Stimulated activated CD4-positive, alpha-beta T cell treated with anti-CD3 and anti-CD28 coated beads, Interleukin-4, amount 100 ng/mL, for 4 hours (primary cell): ENCODE measurements at places on chromosomes 4 and X.
A peak's percentile ranks its signal among the peaks of the same experiment; 100 is the strongest.

DNA sequence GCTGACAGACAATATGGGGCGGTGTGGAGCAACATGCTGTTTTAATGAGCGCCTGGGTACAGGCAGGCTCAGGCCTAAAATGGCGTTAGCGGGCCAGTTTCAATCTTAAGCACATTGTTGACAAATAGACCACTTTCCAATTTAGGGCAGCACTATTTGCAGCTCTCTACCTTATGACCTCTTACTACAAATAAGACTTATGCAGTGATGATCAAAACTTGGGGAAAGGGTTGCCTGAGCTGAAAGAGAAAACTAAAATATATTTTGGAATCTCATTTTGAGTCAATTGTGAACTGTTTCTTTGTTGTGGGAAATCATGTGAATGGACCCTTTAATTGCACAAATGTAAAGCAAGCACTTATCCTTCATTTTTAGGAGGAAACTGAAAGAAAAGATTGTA lies 25.5 kb upstream of the GPAT3 start:
- DNase-seq: no peak

- DNase-seq: peak; percentile 1
Observed at GRCh38 chrX:101595739-101596419, 21.9 kb downstream of the ARMCX6 start.

- DNase-seq: no peak
Observed at GRCh38 chrX:119529345-119530276, 35.6 kb downstream of the STEEP1 start.

DNA sequence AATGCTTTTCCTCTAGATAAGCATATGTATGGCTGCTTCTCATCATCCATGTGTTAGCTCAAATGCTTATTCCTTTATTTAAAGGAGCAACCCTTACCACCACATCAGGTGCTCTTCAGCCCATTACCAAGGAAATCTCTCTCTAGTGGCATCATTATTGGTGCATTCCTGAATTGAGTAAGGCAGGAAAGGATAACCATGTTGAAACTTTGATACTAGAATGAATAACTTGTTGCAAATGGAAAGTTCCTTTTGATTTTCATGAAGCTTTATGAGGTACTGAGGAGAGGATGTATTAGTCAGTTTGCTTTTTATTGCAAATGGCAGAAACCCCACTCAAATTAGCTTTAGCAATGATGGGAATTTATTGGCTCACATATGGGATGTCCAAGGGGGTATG lies 212.3 kb upstream of the FGF13 start:
- DNase-seq: no peak

- no peak for DNase-seq
Observed at GRCh38 chr4:3830774-3831528, 64.8 kb downstream of the ADRA2C start.

DNA sequence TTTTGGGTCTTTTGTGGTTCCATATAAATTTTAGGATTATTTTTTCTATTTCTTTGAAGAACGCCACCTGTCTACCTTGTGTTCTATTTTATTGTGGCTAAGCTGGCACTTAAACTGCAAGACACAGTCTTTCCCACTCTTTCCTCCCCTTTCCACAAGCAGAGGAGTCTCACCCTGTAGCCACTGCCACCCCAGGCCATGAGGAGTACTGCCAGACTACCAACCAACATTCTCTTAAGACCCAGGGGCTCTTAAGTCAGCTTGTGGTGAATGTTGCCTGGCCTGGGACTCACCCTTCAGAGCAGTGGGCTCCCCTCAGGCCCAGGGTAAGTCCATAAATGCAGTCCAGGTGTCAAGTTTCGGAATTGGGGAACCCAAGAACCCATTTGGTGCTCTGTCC lies 58.0 kb upstream of the FMR1 start:
- DNase-seq: no peak

DNA sequence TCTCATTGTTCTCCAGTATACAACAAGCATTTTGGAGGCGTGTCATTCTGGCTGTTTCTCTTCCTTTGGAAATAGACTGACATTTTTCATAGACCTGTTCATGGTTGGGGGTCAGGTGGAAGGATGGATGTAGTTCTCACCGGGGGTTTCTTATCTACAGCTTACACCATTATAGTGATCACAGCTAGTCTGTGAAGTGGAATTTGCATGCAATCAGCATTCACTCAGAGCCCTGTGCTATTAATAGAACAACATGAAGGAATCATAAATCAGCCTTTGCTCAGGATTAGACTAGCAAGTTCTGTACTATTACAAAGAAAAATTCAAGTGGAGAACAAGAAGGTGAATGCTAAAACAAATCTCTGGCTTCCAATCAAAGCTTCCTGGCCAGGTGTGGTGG lies 132.6 kb upstream of the PUDP start:
- no peak for DNase-seq

- DNase-seq: no peak
Observed at GRCh38 chr4:41241919-41242318, 14.8 kb upstream of the UCHL1 start.

GRCh38 chr4:70405765-70406164 lies 8.0 kb downstream of the OPRPN start:
- no peak for DNase-seq

DNA sequence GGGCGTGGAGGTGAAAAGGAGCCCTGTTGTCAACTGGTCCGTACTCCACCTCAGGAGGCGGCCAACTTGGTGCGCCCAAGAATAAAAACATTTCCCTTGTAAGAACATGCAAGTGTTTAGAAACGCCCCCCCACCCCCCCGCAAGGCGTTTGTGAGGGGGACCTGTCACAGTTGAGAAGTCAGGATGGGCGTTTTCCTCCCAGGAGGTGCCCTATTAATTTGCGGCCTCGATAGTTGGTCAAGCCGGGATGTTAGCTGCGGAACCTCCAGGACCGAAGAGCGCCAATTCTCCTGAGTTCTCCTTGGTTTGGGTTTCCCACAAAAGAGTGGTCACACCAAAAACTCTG lies 651 bp upstream of the SAP30 start:
- peak; percentile 57 for DNase-seq

DNA sequence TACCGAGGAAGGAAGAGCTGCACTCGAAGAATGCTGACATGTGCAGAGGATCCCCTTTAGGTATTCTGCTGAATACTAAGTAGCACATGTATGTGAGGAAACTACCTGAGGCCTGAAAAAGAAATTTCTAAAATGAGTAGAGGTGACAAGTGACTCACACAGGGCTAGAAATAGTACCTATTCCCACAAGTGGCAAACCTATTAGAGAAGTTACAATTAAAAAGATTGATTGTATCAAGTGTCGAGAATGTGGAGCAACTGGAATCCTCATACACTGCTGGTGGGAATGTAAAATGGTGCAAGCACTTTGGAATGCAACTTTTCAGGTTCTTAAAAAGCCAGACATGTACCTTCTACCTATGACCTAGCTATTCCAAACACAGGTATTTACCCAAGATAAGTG lies 47.4 kb downstream of the CCSER1 start:
- no peak for DNase-seq

GRCh38 chrX:475926-476723 lies 89.4 kb upstream of the PPP2R3B start:
- no peak for DNase-seq

GRCh38 chr4:63269156-63269555 lies 1140.1 kb downstream of the TECRL start:
- DNase-seq: no peak

DNA sequence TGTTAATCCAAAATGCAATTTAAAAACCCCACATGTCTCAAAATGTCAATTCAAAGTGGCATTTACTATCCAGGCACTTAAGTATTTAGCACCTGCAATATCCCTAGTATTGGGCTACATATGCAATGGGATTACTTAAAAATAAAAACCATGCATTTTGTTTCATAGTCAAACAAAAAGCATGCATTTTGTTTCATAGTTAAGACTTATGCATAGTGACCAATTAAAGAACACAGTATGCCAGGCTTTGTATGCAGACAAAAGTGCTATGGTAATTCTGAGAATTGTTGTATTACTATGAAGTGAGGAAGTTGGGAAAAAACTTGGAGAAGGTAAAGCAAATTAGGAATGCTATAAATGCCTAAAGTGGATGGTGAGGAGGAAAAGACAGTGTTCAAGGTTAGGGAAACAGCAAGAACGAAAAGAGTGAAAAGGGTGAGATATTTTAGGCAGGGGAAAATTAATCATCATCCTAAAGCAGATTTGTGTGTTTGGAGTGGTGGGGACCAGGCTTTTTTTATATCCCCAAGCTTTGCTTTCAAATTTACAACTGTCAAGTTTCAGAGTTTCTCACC lies 10.6 kb upstream of the BMP2K start:
- no peak for DNase-seq

- DNase-seq: no peak
Observed at GRCh38 chr4:68288393-68288740, 42.9 kb upstream of the TMPRSS11B start.

GRCh38 chr4:24881508-24882196 lies 31.2 kb downstream of the CCDC149 start:
- no peak for DNase-seq

GRCh38 chr4:10582059-10582686 lies 102.4 kb downstream of the CLNK start:
- no peak for DNase-seq

GRCh38 chr4:74335341-74336021 lies 27.2 kb downstream of the EPGN start:
- DNase-seq: no peak

DNA sequence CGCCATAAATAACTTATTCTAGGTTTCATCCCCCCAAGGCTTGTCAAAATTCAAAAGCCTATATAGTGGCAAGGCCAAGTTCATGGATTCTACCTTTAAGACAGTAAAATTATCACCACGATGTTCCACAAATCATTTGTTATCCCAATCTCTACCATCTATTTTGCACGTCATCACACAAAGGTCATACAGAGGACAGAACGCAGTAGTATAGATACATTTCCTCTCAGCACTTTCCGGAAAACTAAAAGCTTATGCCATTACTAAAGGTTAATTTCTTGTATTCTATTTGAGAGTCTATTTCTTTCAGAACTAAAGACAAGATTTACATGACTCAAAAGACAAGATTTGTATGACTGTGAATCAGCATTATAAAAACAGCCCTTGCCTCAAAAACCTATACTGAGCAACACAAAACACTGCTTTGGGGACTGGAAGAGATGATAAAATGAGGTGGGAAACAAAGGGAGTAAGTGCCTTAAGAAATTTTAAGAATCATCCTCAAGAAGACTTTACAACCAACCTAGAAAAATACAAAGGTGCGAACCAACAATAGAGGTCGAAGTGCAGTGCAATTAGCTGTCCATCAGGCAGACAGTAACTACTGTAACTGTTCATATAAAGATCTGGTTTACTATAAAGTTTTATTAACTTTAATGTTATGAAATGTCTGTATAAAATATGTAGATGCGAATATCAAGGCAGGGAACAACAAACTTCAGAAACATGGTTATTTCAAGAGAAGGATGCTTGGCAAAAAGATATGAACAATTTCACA lies 7.6 kb downstream of the UBE2D3 start:
- no peak for DNase-seq

- no peak for DNase-seq
Observed at GRCh38 chrX:45172890-45173289, 27.8 kb downstream of the DIPK2B start.

- no peak for DNase-seq
Observed at GRCh38 chr4:101366331-101366730, 19.0 kb upstream of the PPP3CA start.

- DNase-seq: no peak
Observed at GRCh38 chr4:154608361-154609252, 3.8 kb downstream of the FGG start.

GRCh38 chrX:13622401-13622964 lies 30.5 kb upstream of the TCEANC start:
- no peak for DNase-seq

DNA sequence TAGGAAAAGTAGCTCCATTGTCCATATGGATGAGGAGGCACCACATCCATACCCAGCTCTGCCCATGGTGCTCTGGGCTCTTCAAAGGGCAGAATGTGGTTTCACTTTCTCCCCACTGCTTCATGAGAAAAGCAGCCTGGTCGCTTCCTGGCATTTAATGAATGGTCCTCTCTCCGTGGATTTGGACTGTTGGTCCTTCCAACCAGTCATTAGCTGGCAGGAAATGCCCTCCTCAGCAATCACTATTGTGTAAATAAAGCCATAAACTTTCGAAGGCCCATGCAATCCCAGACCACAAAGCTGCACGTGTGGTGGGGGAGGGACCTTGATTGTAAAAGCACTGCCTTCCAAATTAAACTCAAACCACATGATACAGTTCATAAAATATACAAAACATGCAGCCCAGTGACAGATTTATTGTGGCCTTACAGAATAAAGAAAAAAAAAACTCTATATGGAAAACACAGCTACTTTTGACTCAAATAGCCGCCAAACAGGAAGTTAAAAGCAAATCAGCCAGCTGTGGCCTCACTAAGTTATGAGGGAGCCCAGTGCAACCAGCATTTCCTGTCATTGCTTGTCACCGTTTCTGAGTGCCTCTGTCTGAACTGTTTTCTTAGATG lies 8.1 kb downstream of the MBNL3 start:
- peak; percentile 3 for DNase-seq

DNA sequence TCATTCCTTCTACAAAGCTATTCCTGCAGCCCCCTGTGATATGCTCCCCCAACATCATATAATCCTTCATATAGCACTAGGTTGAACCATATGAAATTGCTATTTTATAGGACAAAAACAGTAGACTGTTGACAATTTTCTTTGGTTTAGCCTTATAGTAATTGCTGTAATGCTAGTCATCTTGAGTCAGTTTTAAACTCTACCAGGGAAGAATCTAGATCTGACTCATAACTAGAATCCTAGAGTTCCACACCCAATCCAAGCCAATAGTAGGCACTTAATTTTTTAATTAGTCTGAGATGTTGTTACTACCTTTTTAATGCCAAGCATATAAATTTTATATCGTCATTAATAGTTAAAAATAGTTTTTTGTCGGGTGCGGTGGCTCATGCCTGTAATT lies 136.8 kb downstream of the CHRNA9 start:
- DNase-seq: no peak

GRCh38 chr4:113832803-113833202 lies 71.3 kb upstream of the CAMK2D start:
- no peak for DNase-seq

- no peak for DNase-seq
Observed at GRCh38 chr4:182502064-182502463, 258.9 kb downstream of the TENM3 start.

GRCh38 chrX:119240356-119240755 lies 4.3 kb downstream of the PGRMC1 start:
- DNase-seq: no peak

- DNase-seq: no peak
Observed at GRCh38 chr4:187124331-187124730, 400.7 kb upstream of the FAT1 start.

DNA sequence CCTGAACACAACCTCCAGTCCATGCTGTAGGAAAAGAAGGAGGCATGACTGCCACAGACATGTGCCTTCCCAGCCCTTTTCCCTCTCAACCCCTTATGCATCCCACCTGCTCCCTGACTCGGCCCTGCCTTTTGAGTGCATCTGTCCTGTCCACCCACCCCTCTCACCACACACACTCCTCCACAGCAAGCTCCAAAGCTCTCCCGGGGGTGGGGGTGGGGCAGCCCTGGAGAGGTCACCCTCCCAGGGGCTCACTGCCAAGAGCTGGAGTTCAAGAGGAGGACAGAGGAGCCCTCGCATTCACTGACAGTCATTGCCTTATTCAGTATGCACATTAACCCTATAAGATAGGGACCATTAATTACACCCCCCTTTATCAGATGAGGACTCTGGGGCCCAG lies 46.6 kb upstream of the MAMLD1 start:
- no peak for DNase-seq
